Pancreas (tissue), 10 donors: ENCODE measurements at places on chromosomes 7 and 10. TPM values are rescaled to one million over a fixed set of nuclear protein-coding genes. Genes with fewer than 3 reads are reported as not detected.

GRCh38 chr10:133324198-133324792 lies 12.4 kb downstream of the CALY start:
- DNase-seq: peak; percentile 67

Gene LIPK
- not detected for total RNA-seq

DNA sequence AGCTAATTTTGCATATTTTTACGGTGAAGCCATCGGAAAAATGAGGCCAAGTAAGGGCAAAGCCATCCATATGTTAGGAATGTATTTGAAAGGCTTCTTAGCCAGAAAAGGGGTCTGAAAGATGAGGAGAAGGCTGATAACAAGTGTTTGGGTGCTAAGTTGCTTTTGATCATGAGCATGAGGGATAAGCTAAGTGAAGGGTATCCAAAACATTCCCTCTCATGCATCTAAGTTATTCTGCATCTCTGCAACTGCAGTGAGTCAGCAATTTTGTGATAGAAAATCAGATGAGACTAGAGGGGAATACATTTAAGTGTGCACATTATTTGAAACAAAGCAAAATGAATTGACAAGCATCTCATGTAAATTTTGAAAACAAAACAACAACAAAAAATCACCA lies 282.8 kb downstream of the GPR158 start:
- no peak for DNase-seq

Gene TOMM7
- total RNA-seq: 225 TPM

Gene SPOCK2
- 0.59 TPM for total RNA-seq

DNA sequence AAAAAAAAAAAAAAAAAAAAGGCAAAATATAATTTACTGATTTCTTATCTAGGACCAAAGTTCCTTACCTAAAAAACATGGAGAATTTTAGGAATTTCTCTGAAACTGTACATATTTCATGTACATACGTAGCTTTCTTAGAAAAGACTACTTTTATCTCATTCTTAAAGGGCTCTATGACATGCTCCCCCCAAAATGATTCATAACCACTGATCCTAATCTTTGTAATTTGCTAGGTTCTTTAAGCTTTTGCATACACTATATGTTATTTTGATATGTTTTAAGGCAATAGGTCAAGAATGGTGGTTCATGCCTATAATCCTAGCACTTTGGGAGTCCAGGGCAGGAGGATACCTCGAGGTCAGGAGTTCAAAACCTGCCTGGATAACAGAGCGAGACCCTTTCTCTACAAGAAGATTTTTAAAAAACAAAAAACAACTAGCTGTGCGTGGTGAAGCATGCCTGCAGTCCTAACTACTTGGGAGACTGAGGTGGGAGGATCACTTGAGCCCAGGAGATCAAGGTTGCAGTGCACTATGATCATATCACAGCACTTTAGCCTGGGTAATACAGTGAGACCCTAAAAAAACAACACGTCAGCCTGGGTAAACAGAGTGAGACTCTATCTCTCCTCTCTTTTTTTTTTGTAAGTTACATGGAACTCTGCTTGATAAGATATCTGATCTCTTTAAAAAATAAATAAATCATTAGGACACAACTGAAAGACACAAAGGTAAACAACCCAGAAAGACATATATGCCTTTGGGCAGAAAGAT lies 54.8 kb downstream of the ATAD1 start:
- no peak for DNase-seq

- DNase-seq: no peak
Measured at GRCh38 chr7:27344471-27344870, 101.9 kb downstream of the EVX1 start.

GRCh38 chr10:69508738-69509340 lies 57.6 kb downstream of the TSPAN15 start:
- DNase-seq: no peak

DNA sequence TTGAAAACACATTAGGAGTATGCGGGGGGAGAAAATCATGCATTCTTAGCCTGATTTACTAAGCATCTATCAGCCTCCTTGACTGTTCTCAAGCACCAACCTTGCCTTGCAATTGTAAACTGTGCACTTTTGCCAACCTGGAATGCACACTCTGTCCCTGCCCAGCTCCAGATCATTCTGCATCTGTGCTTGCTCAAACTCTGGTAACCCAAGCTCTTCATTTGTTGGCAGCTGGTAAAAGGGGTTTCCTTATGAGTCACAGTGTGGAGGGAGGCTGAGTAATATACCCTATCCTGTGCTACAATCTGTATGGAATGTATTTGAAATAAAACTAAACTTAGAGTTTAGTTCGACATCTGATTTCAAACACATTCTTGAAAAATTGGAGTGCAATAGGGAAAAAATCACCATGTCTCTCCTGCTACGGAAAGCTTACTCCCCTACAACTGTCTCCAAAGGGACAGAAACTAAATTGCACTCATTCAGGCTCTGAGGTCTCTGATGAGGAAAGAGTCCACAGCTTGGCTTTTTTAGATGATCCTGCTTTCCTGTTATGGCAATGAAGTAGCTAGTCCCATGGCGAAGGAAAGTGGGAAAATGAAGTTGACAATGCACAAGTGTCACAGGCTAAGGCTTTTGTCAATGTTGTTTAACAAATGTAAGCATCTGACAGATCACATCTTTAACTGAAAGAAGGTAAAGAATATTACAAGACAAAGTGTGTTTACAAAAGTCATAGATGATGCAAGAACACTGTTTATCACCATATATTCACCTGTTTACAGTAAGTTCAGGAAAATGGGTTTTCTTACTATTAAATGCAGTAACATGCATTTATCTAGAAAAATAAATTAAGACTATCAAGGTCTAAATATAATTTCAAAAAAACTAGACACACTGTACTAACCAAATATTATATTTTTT lies 61.9 kb downstream of the TES start:
- no peak for DNase-seq

Gene SFTPA1
- total RNA-seq: not detected

- DNase-seq: no peak
Measured at GRCh38 chr10:123327450-123327849, 173.2 kb downstream of the BUB3 start.

DNA sequence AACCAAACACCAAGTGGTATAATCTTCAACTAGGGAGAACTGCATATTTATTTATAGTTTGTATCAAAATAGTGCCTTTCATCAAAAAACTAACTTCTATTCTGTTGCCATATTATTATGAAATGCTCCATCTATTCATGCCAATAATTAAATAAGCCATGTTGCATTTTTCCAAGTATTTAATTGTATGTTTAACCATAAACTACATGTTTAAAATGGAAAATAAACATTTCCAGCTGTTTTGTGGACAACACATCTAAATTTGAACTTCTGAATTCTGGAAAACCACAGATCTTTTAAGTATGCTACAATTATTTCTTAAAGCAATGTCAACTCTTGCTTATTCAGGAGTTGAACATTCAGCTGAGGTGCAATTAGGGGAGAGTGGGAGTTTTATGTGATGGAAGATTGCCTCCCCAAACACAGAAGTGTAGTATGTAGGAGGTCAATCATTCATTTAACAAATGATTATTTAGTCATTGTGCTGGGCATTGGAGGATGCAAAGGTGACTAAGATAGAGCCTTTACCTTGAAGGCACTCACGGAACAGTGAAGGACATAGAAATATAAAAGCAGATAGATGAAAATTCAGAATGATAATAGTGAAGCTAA lies 80.7 kb upstream of the PPP1R3C start:
- DNase-seq: no peak

GRCh38 chr7:107044347-107045194 lies at the start of gene PRKAR2B:
Gene PRKAR2B (plus strand): TSS chr7:107044705. CDS start chr7:107044908, 203 bp downstream.
- peak; percentile 86 for DNase-seq

- no peak for DNase-seq
Measured at GRCh38 chr10:733086-733485, 43.6 kb upstream of the DIP2C start.

Gene CNNM2
- total RNA-seq: 6.1 TPM

GRCh38 chr10:124621637-124622036 lies 122.5 kb downstream of the FAM53B start:
- DNase-seq: no peak

Gene FKBP9
- 82.4 TPM for total RNA-seq

DNA sequence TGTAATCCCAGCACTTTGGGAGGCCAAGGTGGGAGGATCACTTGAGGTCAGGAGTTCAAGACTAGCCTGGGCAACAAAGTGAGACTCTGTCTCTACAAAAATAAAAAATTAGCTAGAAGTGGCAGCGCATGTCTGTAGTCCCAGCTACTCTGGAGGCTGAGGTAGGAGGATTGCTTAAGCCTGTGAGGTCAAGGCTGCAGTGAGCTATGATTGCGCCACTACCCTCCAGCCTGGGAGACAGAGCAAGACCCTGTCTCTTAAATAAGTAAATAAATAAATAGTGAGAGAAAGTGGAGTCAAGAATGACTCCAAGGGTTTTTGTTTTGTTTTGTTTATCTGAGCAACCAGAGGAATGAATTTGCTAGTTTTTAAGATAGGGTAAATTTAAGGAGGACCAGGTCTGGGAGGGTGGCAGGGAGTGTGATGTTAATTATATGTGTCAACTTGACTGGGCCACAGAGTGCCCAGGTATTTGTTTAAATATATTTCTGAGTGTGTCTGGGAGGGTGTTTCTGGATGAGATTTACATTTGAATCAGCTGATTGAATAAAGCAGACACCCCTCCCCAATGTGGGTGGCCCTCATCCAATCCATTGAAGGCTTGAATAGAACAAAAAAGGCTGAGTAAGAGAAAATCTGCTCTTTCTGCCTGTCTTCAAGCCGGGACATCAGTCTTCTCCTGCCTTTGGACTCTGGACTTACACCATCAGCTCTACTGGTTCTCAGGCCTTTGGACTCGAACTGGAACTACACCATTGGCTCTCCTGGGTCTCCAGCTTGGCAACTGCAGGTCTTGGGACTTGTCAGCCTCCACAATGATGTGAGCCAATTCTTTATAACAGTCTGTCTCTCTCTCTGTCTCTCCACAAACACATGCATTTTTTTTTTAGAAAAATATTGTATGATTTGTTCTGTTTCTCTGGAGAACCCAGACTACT lies 23.5 kb downstream of the IMPDH1 start:
- DNase-seq: no peak

- no peak for DNase-seq
Measured at GRCh38 chr7:112866424-112866823, 76.2 kb upstream of the TMEM168 start.

DNA sequence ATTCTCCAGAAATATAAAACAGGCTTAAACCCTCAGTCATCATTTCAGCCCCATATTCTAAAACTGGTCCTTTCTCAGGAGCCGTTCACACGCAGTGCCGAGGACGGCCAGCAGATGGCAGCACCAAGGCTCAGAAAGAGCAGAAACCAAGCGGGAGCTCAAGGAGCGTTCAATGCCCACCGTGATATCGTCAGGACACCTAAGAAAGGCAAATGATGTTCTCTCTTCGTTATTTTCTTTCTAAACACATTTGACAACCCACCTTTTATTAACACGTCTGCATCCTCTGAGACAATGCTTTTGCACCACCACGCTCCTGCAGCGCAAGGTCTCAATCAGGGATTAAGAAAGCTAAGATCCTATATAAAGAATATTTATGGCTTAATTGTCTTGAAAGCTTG lies 45.7 kb upstream of the RBM33 start:
- DNase-seq: peak; percentile 84

Gene MYOZ1
- not detected for total RNA-seq

Gene IQUB
- total RNA-seq: 0.49 TPM

DNA sequence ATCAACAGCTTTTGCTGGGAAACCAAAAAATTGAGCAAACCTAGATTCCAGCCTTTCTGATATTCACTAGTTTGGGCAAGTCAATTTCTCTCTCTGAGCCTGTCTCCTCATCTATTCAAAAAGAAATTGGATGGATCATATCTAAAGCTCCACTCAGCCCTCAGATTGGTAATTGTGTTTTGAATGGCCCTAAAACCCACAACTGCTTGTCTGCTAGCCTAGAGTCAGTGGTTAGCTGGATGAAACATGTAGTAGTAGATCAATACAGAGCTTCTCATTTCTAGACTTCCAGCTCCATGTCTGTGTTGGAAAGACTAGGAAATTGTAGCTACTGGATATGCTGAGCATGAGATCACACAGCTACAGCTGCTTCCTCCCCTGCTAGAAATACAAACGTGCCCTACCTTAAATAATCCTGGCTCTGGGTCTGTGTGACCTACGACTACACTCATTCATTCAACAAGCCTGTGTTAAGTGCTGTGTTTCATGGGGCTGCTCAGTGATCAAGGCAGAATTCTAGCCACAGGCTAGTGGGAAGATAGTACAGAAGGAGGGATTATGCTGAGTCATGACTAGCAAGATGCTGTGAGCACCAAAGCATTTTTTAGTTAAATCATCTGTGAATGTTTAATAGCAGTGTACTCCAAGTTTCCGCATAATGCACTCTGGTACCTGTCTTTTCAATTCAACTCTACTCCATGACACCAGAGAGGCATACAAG lies 15.7 kb downstream of the DNTT start:
- no peak for DNase-seq

DNA sequence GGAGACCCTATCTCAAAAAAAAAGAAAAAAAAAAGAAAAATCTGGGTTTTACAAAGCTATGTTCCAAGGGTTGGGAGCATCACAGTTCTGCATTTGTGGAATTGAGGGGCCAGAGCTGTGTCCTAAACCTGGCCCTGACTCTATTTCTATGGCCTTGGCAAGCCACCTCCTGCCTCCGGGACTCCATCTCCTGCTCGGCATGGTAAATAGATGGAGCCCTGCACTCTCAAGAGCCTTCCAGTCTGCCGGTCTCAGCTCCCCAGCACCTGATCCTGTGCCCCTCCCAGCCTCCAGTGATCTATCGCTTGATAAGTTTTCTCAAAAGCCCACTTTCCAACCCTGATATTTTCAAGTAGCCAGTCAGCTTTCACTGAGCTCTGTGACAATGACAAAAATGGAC lies 43.0 kb downstream of the KCNH2 start:
- DNase-seq: no peak

DNA sequence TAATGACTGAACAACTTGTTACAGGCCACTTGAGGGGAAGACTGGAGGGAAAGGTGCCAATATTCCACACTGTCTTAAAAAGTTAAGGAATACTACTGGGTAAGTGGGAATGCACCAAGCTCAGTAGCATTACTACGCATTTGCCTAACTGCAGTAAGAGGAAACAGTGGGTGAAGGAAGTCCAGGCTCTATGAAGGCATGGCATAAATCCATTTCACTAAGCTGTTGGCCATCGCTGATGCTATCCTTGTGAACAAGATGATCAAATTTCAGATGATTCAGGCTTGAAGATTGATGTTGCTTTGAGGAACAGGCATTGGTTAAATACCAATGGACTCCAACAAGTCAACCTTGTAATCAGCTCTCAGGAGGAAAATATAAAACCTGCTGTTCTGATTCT lies 44.2 kb upstream of the TES start:
- no peak for DNase-seq

GRCh38 chr10:20745556-20746375 lies 151.3 kb downstream of the NEBL start:
- DNase-seq: no peak

GRCh38 chr10:60846173-60846572 lies 67.9 kb downstream of the CDK1 start:
- no peak for DNase-seq

- DNase-seq: no peak
Measured at GRCh38 chr10:128898133-128898915, 568.7 kb upstream of the MGMT start.

GRCh38 chr10:70212879-70213278 lies 20.4 kb downstream of the PPA1 start:
- DNase-seq: no peak
